ENCODE measurements at places on chromosomes 16 and 17. TPM values are rescaled to one million over a fixed set of nuclear protein-coding genes. Genes with fewer than 3 reads are reported as not detected.

The MT3 gene
- total RNA-seq = 27.0 TPM

The KRTAP2-2 gene
- total RNA-seq = not detected

The MRPL45 gene
- total RNA-seq = 54.4 TPM

The ELMO3 gene
- 3.0 TPM for total RNA-seq

The GLG1 gene
- 68.3 TPM for total RNA-seq

The DOC2A gene
- total RNA-seq = 0.69 TPM

- DNase-seq = peak; percentile 83
Measured at GRCh38 chr16:9134739-9135138, 43.3 kb downstream of the HAPSTR1 start.

- DNase-seq = no peak
Measured at GRCh38 chr16:69270395-69270794, 40.8 kb upstream of the VPS4A start.

DNA sequence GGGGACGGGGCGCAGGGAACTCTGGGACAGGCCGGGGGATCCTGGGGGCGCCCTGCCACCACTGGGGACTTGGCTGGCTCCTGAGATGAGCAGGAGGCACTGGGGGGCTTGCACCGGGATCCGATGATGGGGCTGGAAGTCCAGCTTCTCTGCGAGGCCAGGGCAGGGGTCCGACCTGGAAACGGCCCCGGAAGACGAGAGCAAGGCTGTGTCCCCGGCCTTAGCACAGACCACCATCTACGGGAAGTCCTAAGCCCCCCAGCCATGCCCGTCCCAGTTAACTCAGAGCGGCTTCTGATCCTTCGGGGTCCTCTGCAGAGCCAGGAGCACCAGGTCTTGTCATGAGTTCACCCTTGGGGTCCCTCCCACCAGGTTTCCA, 573 bp downstream of the CDT1 start:
- DNase-seq = no peak

- DNase-seq = peak; percentile 48
Measured at GRCh38 chr17:82330322-82331239, 3.0 kb downstream of the SECTM1 start.

- no peak for DNase-seq
Measured at GRCh38 chr16:63037761-63038396, 1001.6 kb upstream of the CDH8 start.

DNA sequence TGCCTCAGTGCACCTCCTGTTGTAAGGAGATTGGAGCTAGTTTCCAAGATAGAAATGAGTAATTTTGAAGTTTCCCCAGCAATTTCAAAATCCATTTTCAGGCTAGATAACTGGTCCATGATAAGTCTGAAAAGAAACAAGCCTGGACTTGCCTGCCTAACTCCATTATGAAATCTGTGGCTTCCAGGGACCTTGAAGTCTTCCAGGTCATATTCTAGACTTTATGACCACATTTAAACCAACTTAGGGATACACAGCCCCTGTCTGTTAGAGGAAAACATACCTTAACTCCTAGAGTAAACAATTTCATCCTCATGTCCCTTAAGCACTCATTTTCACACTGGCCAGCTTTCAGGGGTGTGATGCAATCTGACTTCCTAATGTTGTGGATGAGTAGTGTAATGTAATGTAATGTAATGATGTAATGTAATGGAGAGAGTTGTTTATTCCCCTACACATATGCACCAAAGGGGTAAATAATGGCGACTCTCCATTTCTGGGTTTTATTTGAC, 96.7 kb upstream of the FAM20A start:
- DNase-seq = no peak

DNA sequence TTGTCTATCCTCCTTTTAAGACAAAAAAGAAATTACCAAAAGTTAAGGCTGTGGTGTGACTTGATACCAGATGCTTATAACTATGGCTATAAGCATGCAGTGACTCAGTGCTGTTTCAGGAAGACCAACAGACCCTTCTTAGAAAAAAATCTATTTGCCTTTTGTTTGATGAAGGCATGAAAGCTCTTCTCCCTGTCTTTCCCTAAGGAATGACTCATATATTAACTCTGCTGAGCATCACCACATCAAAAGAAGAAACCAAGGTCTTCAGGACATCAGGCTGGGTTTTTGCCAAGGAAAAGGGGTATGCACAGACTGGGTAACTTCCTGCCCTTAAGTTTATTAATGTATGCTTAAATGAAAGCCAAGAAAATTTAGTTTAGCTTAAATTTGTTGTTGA, 47.1 kb downstream of the VMP1 start:
- DNase-seq = no peak

- no peak for DNase-seq
Measured at GRCh38 chr17:13587487-13588338, 14.0 kb downstream of the HS3ST3A1 start.

- DNase-seq = no peak
Measured at GRCh38 chr17:48045316-48046001, 2.7 kb upstream of the NFE2L1 start.

DNA sequence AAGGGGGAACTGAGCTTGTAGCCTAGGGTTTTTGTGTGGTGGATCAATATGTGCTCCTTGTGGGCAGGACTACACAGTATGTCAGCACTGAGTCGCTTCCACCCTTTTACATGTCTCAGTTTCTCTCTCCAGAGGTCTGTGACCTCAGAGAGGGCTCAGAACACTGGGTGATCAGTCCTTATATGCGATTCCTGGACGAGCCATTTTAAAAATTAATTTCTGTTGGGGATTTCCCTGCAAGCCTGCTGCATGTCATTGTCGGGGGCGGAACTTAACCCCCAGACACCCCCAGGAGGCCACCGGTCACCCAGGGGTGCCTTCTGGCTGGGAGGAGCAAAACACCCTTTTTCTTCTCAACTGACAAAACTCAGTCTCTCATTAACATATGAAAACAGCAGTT, 14.1 kb downstream of the DHRS7B start:
- no peak for DNase-seq

DNA sequence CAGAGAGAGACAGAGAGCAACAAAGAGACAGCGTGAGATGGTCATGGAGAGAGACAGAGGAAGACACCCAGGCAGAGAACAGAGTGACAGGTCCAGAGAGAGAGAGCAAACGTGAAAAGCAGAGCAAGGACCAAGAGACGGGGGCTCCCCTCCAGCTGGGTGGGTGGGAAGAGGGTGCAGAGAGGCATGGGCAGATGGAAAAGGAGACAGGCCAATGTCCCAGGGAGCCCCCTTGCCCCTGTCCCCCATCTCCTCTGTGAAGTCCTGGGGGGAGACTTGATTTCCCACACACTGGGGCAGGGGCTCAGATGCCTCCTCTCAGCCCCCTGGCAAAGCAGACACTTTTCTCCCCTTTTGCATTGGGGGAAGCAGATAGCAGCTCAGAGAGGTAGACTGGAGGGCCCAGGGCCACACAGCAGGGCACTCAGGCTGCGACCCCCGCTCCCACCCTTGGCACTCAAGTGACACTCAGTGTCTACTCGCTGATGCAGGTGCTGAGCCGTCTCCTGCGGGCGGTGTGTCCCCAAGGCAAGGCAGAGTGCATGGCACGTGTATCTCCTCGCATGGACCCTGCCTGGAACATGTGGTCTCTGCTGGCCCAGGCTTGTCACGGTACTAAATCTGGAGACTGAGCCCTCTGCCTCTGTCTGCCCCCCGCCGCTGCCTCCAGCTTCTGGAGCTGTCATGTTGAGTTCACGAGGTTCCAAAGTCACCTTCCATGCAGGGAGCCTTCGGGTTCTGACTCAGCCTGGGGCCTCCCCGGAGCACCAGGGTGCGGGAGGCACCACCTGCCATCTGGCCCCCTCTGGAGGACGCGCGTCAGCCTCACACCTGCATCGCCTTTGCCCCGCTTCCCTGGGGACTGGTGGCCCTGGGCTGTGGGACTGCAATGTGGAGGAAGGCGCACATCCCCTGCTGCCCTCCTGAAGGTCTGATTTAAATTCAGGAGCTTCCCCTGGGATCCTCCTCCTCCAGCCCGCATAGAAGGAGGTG, 215.9 kb upstream of the GSE1 start:
- DNase-seq = peak; percentile 53

DNA sequence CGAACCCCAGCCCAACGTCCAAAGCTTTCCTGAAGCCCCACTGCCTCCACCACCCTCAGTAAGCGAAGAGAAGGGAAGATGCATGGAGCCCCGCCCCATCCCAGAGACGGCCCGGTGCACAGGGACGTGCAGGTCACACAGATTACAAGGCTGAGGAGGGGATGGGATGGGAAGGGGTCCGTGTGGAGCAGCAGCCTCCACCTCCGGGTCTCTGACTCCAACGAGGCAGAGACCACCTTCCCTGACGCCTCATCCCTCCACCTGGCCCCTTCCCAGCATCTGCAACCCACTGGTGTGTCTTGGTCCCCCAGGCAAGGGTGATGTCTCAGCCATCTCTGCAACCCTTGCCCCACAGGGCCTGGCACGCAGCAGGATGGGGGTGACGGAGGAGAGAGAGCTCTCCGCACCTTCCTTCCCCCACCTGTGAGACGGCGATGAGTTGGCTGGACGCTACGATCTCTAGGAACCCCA, 58.5 kb downstream of the TBC1D16 start:
- DNase-seq = no peak

- DNase-seq = no peak
Measured at GRCh38 chr16:65665586-65665985, 543.7 kb upstream of the CDH11 start.

DNA sequence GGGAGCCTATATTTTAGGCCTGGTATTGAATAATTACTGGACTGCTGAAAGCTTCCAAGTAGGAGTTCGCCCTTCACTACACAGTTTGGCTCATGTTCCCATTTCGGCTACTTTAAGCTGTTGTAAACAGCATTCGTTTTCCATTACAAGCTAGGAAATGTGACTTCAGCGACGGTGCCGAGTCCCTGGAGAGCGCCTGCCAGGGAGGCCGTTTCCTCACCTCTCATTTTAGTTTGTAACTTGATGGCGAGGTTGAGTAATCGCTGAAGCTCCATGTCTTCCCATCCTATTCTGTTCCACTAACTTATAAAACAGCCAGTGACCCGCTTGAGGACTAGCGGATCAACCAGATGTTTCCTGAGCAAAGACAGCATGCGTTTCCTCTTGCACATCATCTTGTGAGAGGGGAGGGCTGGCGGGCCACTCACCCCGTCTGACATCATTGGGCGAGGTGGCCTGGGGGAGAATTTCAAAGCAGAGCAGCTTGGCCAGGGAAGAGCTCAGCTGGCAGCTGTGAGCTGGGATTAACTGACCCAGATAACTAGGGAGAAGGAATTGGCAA, 32.9 kb downstream of the PCTP start:
- no peak for DNase-seq

DNA sequence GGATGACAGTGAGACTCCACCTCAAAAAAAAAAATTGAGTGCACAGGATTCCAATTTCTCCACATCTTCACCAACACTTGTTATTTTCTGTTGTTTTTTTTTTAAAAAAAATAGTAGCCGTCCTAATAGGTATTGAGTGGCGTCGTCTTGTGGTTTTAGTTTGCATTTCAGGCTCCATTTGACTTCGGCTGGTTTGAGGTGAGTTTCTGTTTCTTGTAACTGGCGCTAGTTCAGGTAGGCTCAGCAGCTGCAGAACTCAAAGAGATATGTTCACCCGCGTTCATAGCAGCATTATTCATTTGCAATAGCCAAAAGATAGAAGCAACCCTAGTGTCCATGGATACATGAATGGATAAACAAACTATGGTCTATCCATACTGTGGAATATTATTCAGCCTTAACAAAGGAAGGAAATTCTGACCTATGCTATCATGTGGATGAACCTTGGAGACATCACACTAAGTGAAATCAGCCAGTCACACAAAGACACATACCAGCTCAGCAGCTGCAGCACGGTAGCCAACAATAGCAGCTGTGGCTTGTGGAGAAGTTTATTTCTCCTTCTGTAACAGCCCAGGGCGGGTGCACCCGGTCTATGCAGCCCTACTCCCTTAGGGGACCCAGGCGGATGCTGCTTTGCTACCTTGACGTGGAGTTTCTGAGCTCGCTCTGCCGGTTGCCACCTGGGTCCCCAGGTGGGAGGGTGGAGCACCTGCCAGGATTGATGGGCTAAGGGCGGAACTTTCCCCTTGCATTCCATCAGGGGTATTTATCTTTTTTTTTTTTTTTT, 44.9 kb downstream of the TMEM235 start:
- no peak for DNase-seq

- no peak for DNase-seq
Measured at GRCh38 chr17:58219789-58220183, 731 bp upstream of the MKS1 start.

DNA sequence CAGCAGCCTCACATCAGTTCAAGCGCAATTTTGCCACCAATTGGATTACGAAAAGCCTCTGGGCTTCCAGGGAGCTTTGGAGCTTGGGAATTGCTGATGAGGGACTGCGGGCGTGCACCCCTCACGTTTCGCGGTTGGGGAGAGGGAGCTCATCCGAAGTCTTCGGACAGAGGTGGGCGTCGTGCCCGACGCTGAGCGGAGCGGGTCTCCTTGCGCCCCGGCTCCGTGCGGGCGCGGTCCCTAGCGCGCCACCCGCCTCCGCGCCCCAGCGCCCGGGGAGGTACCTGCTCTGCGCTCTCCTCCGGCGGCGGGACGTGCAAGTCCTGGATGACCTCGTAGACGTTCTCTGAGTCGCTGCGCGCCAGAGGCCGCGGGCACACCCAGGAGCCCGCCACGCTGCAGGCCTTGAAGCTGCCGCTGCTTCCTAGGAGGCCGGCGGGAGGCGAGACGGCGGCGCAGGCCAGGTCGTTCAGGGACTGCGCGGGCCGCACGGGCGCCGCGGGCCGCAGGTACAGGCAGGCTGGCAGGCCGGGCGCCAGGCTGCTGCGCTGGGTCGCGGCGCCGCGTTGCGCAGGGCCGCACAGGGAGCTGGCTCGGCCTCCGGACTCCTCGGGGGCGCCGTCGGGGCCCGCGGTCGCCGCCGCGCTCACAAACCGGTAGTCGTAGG, 3.2 kb downstream of the ARHGAP27 start:
- no peak for DNase-seq
